ENCODE measurements at places on chromosomes 7 and 10.

GRCh38 chr10:4082861-4083260, 297.9 kb upstream of the KLF6 start:
- DNase-seq, result no peak

- no peak for DNase-seq
Measured at GRCh38 chr10:575402-576129, 113.9 kb downstream of the DIP2C start.

- no peak for DNase-seq
Measured at GRCh38 chr7:36165802-36166201, 12.7 kb downstream of the EEPD1 start.

GRCh38 chr10:8594176-8594575, 539.7 kb downstream of the GATA3 start:
- DNase-seq, result no peak

- no peak for DNase-seq
Measured at GRCh38 chr7:116170180-116170579, 40.2 kb upstream of the TES start.

DNA sequence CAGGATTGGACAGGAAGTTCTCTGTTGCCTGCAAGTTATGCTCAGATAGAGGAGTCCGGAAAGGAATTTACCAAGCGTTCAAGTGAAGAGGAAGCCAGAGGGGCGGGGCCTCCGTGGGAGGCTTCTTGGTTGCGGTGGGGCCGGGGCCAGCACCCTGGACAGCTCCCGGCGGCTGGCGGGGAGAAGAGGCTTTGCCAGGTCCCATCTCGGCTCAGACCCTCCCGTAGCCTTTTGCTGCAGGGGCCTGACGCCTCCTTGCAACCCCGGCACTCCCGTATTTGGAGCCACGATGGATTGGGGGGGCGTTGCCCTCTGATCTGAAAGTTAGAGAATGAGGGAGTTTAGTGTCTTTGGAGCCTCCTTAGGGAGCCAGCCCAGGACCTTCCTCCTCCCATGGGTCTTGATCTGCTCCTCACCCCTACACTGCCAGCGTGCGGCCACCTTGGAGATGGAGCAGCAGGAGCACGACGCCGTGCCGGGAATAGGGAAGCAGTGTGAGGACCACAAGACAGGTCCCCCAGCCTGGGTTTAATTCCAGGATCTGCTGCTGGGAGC, 3.1 kb upstream of the SLC18A3 start:
- DNase-seq, result peak; percentile 75

- DNase-seq, result no peak
Measured at GRCh38 chr10:43965033-43965917, 316.6 kb upstream of the ZNF32 start.

DNA sequence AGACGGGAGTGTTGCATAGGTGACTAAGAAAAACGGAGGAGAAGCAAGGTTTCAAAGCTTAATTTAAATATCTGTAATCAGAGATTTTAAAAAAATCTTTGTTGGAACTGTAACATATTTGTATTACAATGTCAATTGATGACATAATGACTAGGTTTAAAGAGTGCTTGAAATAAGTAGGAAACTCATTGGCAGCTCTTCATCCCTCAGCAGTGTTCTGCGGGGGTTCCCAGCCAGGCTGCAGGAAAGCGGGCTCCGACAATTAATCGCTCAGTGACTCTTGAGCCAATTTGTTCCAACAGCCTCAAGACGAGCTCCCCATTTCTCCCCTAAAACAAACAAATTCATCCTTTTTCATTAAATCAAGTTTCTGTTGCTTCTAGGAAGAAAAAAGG, 22.6 kb downstream of the CPXM2 start:
- no peak for DNase-seq

DNA sequence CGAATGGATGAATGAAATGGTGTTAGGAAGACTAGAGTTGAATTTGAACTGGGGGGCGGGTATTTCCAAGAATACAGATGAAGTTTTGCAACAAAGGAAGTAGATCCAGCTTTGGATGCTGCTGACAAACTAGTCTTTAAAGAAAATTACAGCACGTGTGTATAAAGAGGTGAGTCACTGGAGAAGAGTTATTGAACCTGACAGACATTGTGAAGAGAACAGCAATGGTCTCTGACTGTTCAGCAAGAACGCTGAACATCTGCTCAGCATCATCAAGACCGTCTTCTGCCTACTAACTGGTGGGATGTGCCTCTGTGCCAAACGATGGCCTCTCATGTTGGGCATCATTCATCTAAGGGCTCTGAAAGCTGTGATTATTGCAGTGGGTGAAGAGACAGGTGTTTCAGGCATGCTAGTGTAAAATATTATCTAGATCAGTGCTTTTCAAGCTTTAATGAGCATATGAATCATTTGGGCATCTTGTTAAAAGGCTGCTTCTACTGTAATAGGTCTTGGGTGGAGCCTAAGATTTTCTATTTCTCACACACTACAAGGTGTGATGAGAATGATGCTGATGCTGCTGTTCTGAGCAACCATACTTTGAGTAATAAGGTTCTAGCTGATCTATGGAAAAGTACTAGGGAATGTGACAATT, 291.3 kb downstream of the PTEN start:
- DNase-seq, result no peak

DNA sequence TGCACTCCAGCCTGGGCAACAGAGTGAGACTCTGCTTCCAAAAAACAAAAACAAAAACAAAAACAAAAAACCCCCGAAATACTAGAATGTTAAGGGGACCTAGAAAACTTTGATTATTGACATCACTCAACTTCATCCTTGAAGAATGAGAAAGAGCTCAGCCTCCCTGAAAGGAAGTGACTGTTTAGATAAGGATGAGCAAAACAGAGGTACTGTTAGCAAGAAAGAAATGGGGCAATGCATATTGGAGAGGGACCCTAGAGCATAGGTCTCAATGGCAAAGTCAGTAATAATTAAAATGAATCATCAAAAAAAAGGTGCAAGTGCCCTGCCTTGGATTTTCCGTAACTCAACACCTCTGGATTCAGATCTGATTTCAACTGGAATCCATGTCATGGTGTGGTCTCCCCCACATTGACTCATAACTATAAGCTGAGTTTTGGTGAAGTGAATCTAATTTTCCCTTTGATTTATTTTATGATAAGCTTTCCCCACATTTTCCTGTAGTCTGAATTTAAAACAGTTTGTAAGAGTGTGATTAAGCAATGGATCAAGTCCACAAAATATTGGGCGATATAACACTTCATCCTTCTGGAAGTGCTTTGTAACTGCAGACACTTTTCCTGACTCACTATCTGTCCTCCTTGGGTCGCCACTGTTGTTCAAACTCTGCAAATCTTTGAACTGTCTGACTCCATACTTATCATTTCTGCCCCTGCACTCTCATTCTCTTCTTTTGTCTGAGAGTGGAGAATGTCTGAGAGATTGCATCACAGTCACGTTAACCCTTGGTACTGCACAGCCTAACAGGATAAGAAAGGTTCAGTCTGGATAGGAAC, 224.8 kb upstream of the LYZL1 start:
- DNase-seq, result no peak

DNA sequence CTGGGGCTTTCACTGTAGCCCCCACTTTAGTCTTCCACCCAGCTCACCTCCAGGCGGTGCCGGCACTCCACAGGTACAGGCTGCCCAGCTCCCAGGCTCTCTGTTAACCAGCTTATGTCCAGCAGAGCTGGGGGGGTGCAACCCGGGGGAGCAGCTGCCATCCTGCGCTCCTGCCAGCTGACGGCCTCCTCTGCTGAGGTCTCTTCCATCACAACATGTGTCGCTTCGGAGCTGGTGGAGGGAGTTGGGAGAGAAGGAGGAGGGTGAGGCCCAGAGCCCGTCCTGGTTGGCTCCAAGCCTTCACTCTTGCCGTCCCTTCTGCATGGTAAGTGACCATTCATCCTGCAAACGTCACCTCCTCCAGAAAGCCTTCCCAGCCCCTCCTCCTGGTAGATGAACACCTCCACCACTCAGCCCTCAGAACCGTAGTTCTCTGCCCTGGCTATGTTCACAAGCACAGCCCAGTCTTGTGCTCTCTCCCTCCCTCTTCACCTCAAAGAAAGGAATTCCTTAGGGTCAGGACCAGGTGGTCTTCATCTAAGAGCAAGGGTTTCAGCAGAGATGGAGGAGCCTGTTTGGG, 1.6 kb downstream of the POLM start:
- no peak for DNase-seq

DNA sequence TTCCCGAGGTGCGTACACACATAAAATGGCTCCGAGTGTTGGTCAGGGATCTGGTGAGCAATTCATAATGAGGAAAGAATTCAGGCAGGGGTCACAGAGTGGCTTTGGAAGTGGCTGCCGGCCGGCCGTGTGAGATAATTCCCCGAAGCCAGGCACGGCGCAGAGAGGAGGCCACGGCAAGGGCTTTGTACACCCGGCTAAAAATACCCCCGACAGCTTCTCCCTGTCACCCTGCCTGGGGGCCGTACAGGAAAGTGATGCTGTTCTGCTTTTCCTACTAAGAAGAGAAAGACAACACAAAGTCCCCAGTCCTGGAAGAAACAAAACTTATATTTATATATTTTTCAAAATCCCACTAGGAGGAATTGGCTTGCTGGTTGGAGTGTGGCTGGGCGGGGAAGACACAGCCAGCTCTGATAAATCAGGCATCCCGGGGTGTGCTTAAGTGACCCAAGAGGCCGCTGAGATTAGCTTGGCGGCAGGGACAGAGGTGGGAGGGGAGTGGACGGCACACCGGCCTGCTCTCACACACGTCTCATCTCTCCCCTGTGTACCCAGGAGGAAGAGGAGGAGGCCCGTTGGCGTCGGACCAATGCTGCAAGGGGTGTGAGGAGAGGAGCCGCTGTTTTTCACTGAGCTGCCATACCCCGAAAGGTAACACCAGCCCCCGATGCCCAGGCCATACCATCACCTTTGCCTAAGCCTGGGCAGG, 70.5 kb downstream of the ZMIZ1 start:
- DNase-seq, result no peak

GRCh38 chr10:126904516-126904817, 761 bp upstream of the DOCK1 start:
- DNase-seq, result no peak

- no peak for DNase-seq
Measured at GRCh38 chr10:93907059-93907458, 13.3 kb downstream of the SLC35G1 start.

- no peak for DNase-seq
Measured at GRCh38 chr7:84820481-84820880, 366.4 kb downstream of the SEMA3D start.

GRCh38 chr7:36777062-36777461, 52.8 kb upstream of the AOAH start:
- DNase-seq, result peak; percentile 90

- DNase-seq, result peak; percentile 35
Measured at GRCh38 chr10:112389271-112389822, 15.4 kb downstream of the ACSL5 start.

DNA sequence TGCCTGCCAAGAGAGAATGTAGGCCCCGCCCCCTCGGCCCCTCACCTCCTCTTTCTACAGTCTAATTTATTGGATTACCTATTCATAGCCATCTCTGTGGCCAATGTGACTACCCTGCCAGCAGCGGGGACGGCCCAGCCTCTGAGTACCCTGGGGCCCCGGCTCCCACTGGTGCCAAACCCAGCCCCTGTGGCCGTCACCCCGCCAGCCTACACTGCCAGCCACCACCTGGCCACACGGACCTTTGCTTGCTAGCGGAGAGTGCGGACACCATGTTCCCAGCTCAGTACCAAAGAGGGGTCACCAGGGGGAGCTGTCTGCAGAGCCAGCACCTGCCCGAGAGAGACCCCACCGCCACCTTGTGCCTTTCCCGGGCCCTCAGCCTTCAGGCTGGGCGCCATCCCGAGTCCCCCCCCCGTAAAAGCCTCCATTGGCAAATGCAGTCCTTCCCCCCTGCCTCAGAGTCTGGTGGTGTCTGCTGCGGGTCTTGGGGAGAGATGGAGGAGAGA, 511.1 kb downstream of the ZNF37A start:
- DNase-seq, result no peak

- peak; percentile 53 for DNase-seq
Measured at GRCh38 chr10:105837951-105838350, 1196.9 kb downstream of the SORCS3 start.

GRCh38 chr10:122363722-122364463, 10.6 kb upstream of the PLEKHA1 start:
- DNase-seq, result no peak

GRCh38 chr10:73247509-73248258, 629 bp upstream of the DNAJC9 start:
- no peak for DNase-seq

GRCh38 chr10:60974463-60975149, 30.6 kb upstream of the RHOBTB1 start:
- no peak for DNase-seq

DNA sequence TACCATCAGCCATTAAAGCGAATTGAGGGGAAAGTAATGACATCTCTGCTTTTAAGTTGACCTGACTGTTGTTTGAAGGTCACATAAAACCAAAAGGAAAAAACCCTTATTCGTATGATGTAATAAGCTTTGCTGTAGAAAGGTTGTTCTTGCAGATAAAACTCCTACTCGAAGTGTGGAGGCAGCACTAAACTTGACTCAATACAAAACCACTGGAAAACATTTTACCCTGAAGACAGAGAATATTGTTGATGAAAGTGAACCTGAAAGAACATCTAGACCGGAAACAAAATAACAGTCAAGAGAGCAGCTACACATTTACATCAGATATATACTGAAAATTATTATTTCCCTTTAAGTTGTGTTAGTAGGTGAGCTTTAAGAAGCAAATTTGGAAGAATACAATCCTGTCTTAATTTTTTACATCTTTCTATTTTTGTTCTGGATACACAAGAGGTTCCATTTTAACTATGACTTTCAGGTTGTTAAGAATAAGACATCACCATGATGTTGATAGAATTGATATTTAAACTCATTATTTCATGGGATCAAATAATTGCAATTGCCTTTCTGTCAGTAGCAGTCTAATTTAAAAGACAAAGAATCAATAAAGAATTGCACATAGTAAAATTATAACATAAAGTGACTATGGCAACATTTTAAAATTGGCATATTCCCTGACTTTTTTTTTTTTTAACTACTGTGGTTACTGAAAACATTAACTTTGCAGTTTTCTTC, 6.4 kb downstream of the ETV1 start:
- DNase-seq, result no peak

- DNase-seq, result peak; percentile 18
Measured at GRCh38 chr10:76036111-76036940, 604.9 kb downstream of the LRMDA start.

- DNase-seq, result no peak
Measured at GRCh38 chr10:133162910-133163856, 3.2 kb downstream of the KNDC1 start.

Measured in Jurkat, Clone E6-1 (cell line).